Fibroblast of skin of right biceps (primary cell): ENCODE measurements at places on chromosomes 16 and 17.

DNA sequence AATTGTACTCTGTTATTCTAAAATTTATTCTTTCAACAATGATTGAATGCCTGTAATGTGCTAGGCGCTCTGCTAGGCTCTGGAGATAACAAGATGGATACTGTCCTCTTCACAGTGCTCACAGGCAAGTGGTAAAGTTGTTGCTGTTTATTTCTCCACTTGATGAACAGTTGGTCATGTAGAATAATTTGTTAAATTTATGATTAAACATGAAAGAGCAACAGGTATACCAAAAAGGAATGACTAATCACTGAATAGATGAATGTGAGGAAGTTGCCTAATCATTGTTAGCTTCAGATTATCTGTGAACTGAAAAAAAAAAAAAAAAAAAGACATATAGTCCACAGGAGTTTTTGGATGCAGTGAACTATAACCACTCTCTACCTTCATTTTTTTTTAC lies 62.3 kb downstream of the NFATC3 start:
- no peak for DNase-seq

DNA sequence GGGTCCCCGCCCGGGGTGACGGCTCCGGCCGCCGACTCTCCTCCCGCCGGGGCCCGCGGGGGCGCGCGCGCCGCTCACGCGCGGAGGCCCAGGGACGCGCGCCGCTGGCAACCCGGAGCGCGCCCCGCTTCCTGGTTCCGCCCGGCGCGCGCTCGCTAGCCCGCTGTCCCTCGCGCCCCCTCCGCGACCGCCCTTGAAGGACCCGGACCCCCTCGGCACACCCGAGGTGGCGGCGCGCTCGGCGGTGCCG lies at the start of gene STAT5B:
STAT5B (minus strand) TSS at position 33 of the 250 bp plus-strand sequence. CDS start 44,264 bp downstream, outside the sequence.
- DNase-seq: peak; percentile 75

DNA sequence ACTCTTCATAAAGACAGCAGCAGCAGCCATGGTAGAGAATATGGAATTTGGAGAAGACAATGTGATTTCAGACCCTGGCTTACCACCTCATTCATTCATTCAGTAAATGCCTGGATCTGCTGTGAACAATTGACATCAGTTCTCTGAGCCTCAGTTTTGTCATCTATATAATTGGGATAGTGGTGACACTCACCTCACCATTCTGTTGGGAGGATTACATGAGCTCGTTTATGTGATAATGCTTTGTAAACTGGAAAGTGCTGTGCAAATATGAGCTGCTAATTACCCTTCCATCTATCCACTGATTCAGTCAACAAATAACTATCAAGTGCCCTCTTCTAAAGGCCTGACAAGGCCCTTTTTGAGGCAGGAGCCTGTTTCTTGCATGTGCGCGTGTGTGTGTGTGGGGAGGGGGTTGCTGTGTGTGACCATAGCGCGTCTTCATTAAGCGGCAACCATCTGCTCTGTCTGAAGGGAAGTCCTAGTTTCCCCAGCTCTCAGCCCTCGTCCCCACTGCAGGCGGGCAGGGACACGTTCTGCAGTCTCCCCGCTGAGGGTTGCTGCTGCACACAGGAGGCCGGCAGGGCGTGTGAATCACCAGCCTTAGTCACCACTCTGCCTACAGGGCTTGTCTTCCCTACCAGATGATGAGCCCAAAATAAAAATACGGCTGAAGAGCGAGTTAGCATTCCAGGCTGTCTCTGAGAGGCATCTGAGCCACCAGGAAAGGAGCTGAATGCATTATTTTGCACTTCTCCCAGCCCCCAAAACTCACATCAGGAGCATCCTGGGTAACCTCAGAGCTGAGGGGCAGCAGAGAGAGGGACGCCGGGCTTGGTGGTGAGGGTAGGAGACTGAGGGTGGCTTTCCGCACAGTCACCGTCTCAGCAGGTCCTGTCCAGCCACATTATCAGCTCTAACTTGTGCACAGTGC lies 19.9 kb downstream of the ARL4D start:
- DNase-seq: peak; percentile 94

- DNase-seq: no peak
These were observed 14.2 kb downstream of the ZNF750 start for GRCh38 chr17:82825540-82826124.

- DNase-seq: no peak
These were observed 7.3 kb upstream of the RPRML start for GRCh38 chr17:46986366-46986765.

GRCh38 chr16:725463-726187 lies 618 bp downstream of the CCDC78 start:
- no peak for DNase-seq

DNA sequence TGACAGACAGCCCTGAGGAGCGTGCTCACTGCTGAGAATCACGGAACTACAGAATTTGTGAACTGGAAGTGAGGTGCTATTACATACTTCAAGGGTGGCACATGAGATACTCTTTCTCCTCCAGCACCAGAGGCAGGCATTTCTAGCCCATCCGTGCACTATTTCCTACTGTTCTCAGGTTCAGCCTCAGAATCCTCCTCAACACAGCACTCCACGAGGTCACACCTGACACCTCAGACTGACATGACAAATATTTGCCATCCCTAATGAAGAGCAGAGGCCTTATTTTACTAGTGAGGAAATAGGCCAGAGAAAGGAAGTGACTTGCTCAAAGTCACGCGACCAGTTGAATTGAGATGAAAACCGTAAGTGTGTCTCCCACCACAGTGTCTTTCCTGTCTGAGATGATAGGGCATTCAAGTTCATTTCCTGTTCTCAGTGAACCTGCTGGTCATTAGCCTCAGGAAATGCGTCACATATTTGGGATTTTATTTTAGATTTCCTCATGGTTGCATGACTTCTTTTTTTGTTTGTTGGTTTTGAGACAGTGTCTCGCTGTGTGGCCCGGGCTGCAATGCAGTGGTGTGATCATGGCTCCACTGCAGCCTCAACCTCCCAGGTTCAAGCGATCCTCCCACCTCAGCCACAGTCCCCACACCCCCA lies 23.6 kb downstream of the SEZ6 start:
- DNase-seq: peak; percentile 34

DNA sequence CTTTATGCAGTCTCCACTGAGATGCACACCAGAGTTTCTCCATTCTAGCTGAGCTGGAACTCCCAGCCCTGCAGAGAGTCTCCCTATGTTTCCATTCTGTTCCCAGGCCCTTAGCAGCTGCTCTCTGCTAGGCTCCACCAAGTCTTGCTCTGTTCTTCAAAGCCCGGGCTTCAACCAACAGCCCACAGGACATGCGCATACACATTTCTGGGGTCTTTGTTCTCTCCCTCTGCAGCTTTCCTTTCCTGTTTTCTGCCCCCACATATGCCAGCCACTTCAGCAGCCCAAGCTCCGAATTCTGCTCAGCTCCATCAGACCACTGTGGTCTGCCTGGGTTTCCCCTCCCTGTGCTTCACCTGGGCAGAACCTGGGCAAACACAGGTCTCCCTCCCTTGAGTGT lies 205.9 kb downstream of the CBLN1 start:
- DNase-seq: no peak

GRCh38 chr16:10940501-10941079 lies 1.7 kb downstream of the DEXI start:
- DNase-seq: no peak

GRCh38 chr16:75105306-75106061 lies 11.1 kb downstream of the LDHD start:
- DNase-seq: no peak

GRCh38 chr16:54519161-54519695 lies 232.6 kb upstream of the IRX3 start:
- no peak for DNase-seq

- DNase-seq: no peak
These were observed 654.1 kb upstream of the RBFOX1 start for GRCh38 chr16:6678586-6678985.

DNA sequence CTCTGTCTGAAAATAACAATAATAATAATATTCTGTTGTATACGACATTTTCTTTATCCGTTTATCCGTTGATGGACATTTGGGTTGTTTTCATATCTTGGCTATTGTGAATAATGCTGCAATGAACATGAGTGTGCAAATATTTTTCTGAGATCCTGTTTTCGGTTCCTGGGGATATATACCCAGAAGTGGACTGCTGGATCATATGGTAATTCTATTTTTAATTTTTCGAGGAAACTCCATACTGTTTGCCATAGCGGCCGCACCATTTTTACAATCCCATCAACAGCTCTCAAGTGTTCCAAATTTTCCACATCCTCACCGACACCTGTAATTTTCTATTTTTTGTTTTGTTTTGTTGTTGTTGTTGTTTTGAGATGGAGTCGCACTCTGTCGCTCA lies 5.3 kb upstream of the PRSS41 start:
- DNase-seq: no peak

DNA sequence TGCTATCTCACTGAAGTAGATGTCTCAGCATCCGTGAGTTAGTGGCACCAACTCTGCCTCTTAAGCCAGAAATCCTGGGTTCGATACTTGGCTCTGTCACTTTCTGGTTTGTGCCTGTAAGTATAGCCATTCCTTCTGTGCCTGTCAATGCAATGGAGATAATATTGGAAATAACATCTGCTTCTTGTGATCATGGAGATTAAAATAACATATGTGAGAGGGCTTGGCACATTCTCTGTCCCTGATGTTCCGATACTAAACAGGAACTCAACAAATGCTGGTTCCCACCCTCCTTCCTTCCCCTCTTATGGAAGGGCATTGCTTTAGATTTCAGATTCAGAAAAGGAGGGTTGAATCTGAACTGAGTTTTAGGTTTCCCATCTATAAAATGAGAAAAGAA lies 39.8 kb downstream of the TBX4 start:
- DNase-seq: no peak

DNA sequence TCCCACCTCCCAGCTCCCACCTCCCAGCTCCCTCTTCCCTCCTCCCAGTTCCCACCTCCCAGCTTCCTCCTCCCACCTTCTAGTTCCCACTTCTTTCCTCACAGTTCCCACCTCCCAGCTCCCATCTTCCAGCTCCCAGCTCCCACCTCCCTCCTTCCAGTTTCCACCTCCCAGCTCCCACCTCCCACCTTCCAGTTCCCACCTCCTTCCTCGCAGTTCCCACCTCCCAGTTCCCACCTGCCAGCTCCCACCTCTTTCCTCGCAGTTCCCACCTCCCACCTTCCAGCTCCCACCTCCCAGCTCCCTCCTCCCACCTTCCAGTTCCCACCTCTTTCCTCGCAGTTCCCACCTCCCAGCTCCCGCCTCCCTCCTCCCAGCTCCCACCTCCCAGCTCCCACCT lies 10.4 kb upstream of the MC1R start:
- no peak for DNase-seq

DNA sequence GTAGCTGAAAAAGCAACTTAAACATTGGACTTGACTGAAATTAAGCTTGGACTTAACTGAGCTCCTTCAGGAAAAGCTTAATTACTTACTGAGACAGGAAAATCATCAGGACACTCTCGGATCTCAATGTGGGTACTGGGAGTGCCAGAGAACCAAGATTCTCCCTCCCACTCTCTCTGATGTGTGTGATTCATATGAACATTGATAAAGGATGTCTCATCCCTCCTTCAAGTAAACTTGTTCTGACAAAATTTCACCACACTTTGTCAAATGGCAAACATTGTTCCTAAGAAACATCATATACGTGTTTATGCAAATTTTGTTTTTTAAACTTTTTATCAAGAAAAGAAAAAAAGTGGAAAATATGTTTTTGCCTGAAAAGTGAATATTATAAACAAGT lies 4.1 kb upstream of the SLFN5 start:
- DNase-seq: peak; percentile 72

DNA sequence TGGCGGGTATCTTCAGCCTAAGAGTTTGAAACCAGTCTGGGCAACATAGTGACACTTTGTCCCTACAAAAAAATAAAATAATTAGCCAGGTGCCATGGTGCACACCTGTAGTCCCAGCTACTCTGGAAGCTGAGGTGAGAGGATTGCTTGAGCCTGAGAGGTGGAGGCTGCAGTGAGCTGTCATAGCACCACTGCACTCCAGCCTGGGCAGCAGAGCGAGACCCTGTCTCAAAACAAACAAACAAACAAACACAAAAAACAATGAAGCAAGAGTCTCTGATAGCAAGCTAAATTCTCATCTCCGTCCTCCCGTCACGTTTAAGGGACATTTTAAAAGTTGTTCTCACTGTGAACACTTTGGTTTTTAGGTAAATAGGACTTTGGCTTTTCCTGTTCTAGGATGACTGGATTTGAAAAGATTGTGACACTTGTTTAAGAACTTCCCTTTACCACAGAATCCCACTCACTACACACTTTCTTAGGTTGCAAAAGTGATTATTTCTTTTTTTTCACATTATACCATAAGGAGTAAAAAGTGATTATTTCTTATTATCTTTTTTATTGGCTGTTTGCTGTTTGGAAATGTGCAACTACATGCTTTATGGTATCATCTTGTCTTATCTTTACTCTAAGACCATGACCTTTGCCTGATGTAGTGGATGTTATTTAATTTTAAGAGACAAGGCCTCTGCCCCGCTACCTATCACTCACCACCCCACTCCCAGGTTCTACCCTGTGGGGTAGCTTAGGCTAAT lies 4.4 kb upstream of the ERN1 start:
- no peak for DNase-seq

- DNase-seq: no peak
These were observed 67.5 kb downstream of the MARF1 start for GRCh38 chr16:15575293-15576049.

DNA sequence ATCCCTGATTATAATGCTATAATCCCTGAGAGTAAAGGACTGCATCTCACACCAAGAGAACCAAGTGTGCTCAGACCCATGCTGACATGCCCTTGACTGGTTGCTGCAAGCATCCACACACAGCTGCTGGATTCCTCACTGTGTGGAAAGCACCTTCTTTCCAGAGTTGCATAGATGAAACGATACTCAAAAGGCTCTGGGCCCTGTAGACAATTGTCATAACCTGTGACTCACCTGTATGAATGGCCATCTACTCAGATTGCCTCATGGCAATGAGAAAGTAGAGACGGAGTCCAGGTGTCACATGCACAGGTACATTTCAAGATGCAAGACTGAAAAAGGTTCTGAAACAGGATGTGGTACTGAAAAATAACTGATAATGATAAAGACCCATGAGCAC lies 58.1 kb downstream of the MPHOSPH6 start:
- DNase-seq: no peak
